ENCODE measurements at places on chromosomes 4 and X.

GRCh38 chr4:181278941-181279340 is 964.3 kb upstream of the TENM3 start:
- no peak for DNase-seq

- DNase-seq: no peak
Measured at GRCh38 chrX:13177921-13178566, 133.6 kb upstream of the FAM9C start.

DNA sequence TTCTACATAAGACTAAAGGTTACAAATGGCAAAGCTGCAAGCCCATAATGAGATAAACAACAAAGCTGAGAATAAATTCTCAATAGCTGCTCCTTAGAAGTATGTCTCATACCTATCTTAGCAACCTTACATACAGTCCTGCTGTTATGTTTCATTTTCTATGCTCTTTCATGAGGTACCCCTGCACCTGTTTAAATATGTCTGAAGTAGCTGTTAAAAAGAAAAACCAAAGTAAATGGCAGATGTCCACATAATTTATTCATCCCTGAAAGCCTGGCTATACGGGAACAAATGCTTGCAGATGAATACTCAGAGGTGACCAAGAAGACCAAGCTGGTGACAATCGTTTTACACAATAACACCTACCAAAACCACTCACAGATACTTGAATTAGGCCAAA is 22.5 kb downstream of the PPA2 start:
- no peak for DNase-seq

DNA sequence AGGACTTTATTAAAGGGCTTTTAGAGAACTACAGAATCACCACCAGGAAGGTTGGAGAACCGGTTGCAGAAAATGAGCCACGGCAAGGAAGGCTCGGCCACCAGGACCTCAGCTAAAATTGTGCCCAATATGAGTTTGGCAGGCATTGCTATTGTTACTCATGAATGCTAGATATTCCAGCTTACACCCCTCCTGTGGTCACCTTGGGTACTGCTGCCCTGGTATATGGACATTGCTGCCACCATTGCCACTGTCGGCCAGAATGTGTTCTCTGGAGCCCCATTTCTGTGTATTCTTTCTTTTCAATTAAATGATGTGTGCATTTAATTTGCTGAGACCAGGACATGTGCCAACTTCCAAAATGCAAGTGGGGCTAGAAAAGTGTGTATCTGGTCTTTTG is 626.7 kb upstream of the BOD1L1 start:
- DNase-seq: no peak

GRCh38 chr4:184950926-184951325 is 67.4 kb upstream of the HELT start:
- no peak for DNase-seq

GRCh38 chr4:5989236-5990225 is 28.7 kb downstream of the C4orf50 start:
- no peak for DNase-seq

DNA sequence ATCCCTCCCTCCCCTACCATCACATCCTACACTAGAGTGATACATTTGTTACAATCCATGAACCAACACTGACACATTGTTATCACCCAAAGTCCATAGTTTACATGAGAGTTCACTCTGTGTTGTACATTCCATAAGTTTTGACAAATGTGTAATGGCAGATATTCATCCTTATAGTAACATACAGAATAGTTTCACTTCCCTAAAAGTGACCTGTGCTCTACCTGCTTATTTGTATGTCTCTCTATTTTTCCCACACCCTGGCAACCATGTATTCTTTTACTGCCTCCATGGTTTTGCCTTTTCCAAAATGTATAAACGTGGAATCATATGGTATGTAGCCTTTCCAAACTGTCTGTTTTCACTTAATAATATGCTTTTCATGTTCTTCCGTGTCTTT is 42.2 kb upstream of the HPGD start:
- DNase-seq: no peak

DNA sequence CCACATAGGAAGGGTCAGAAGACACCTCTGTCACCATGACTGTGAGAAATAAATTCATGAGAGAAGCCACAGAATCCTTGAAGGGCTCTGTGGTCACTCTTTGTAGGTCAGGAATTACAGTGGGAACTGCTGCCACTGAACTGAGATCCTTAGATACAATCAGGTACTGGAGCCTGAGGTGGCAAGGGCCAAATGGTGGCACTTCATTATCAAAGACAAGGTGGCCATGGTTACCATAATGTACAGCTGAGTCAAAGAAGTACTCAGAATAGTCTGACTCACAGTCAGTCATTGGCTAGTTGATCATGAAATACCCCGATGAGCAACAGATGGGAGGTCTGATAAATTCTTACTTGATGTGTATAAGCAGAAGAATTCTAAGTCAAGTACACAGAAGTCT is 131.9 kb downstream of the RTL3 start:
- no peak for DNase-seq

DNA sequence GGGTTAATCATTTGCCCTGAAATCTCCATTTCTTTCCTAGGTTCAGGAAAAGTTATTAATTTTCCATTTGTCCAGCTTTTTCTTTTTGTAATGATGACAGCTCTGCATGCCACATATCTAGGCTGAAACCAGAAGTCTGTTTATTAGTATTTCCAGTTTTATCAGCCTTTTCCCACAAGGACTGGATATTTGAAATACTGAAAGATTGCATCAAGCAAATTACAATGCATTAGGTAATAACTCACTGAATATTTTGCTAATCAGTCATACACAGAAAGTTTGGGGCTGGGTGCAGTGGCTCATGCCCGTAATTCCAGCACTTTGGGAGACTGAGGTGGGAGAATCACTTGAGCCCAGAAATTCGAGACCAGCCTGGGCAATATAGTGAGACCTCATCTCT is 21.5 kb downstream of the SLC9A7 start:
- no peak for DNase-seq

DNA sequence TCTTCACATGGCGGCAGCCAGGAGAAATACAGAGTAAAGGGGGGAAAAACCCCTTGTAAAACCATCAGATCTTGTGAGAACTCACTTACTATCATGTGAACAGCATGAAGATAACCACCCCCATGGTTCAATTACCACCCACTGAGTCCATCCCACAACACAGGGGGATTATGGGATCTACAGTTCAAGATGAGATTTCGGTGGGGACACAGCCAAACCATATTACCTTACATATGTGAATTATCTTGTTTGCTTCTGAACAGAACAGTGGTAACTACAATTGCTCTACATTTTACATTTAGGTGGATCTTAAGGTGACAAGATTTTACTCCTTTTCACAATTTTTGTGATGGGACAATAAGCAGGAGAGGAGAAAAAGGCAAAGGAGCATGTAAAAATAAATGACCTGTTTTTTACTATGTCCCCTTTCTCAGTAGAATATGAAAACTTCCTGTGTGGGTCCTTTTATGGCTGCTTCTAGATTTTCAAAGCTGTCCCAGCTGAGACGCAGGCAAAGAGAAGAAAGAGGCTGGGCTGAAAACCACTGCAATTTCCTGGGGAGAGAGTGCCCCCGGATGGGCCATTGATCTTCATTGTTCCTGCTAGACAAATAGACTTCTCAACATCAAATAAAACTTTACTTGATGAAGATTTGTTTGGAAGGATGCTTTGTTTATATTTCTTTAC is 45.9 kb upstream of the PGM2 start:
- DNase-seq: peak; percentile 66
